ENCODE measurements at places on chromosomes 1 and 21. TPM values are rescaled to one million over a fixed set of nuclear protein-coding genes. Genes with fewer than 3 reads are reported as not detected.

- DNase-seq, result no peak
Measured at GRCh38 chr21:23718446-23719285, 1888.6 kb downstream of the MRPL39 start.

DNA sequence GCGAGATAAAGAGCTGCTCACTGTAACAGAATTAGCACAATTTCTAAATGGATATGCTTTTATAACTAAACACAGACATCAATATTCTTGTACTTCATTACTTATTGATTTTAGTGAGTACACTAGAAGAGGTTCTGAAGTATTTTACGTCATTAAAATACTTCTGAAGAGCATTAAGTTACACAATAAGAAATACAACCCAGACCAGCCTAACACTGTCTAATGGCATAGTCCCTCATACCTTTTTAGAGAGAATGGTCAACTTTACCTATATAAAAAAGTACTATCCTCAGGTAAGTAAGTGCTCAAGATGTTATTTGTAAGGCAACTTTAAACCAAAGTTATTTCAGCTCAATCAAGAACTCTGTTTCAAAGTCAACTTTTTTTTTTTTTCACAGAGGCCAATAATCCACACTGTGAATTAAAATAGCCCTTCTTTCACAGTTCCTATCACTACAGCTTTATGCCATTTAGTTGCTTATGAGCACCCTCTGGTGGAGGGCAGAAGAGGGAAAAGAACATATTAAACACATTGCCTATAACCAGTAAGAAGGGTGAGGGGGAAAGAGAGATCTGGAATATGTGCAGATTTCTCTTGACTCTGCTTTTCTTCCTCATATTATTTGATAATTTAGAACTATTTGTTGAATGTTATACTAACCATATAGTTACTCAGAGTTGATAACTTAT is 182.1 kb upstream of the DMRTA2 start:
- no peak for DNase-seq

GRCh38 chr1:59706303-59706599 is 108.5 kb upstream of the HOOK1 start:
- no peak for DNase-seq

- no peak for DNase-seq
Measured at GRCh38 chr21:32377991-32378390, 14.8 kb downstream of the URB1 start.

DNA sequence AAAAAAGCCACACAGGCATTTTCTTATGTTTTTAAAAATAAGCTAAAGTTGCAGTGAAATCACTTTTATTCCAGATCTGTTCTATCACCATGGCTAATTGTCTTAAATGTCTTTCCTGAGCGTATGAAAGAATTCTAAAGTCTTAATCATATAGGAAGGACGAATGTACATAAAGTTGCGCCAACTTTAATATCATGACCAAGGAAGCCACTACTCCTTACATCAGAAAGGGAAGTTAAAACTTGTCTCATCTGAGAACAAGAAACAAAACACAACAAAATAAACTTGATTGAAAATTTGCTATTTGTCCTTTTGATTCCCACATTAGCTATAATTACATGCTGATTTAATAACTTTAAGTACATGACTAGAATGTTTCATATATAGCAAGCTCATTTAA is 26.5 kb downstream of the CNIH4 start:
- DNase-seq, result no peak

DNA sequence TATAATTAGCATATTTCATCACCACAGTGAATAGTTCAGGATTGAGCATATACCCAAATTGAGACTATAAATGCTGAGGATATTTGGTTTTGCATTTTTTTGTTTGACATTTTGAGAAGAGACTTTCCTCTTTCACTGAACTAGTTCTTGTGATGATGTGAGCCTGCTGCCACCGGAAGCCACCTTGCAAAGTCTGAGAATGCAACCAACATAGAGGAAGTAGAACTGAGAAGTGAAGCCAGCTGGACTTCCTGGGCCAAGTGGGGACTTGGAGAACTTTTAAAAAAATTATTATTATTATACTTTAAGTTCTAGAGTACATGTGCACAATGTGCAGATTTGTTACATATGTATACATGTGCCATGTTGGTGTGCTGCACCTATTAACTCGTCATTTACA is 102.3 kb downstream of the RPE65 start:
- no peak for DNase-seq

GRCh38 chr1:41955461-41956159 is 36.9 kb upstream of the HIVEP3 start:
- DNase-seq, result peak; percentile 17

DNA sequence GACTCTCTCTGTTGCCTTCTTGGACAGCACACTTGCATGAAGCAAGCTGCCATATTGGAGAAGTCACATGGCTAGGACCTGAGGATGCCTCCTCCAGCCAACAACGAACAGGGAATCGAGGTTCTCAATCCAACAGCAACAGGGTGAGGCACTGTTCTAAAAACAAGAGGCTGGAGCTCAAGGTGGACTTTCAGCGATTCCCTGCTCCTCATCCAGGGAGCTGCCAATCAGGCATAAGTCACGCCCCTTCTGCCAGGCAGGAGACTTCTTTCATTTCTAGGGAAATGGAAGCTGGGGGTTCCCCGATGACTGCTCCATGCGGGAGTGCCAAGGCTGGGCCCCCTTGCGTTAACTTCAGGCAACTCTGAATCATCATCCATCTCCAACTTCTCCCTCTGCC is 22.7 kb upstream of the IFNAR1 start:
- DNase-seq, result no peak

- DNase-seq, result no peak
Measured at GRCh38 chr1:242178924-242179708, 180.2 kb upstream of the MAP1LC3C start.

- DNase-seq, result no peak
Measured at GRCh38 chr1:21631944-21632887, 36.9 kb downstream of the RAP1GAP start.

- DNase-seq, result no peak
Measured at GRCh38 chr1:21175324-21175669, 1.4 kb downstream of the EIF4G3 start.

- DNase-seq, result no peak
Measured at GRCh38 chr1:26254404-26254803, 20.4 kb downstream of the CEP85 start.

DNA sequence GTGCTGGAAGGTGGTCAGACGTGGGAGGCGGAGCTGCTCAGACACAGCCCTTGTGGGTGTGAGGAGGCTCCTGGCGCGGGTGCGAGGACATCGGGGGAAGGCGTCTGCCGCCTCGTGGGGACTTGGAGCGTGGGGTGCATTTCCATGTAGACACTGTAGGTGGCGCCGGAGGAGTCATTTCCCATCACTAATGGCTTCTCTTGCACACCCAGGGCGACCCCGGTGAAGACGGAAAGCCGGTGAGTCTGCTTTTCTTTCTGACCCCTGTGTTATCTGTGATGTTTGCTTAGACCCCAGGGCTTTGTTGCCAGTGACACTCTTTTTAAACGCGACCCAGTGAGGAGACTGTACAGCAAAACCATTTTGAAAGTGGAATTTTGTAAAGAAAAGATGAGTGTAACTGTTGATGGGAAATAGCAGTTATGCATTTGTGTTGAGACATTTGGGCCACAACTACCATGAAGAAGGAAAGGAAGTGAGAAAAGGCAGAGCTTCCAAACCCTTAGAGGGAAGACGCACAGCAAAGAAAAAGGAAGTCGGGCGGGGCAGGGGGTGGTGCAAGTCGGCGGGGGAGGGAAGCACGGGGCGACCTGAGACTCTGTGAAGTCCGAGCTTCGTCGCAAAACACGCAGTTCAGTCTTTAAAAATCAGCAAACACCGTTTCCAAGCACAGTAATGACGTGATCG is 64.0 kb downstream of the SLC19A1 start:
- peak; percentile 57 for DNase-seq

DNA sequence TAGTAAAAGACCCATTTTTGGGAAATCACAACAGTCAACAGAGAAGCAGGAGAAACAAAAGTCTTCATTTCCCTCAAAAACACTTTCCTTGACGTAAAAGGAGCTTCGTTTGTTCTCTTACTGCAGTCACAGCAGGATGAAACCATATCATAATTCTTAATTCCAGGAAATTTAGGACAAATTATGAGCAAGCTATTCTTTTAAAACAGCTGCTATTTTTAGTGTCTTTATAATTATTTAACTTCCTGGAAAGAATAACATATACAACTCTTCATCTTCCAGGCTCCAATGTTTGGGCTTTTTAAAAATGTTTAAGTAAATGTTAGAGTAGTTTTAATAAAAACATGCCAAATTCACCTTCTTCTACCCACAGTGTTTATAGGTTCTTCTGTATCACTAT is 563.5 kb downstream of the LTN1 start:
- no peak for DNase-seq

GRCh38 chr1:3469104-3469848 is 14.8 kb downstream of the ARHGEF16 start:
- DNase-seq, result no peak

FNDC5 gene
- 44.6 TPM for polyA plus RNA-seq

SLC26A9 gene
- polyA plus RNA-seq, result 0.20 TPM

SPRR5 gene
- not detected for polyA plus RNA-seq

LENEP gene
- polyA plus RNA-seq, result 0.93 TPM

HAO2 gene
- polyA plus RNA-seq, result 80.5 TPM

IQGAP3 gene
- polyA plus RNA-seq, result 22.8 TPM

CYP4A22 gene
- 8.2 TPM for polyA plus RNA-seq

PEF1 gene
- polyA plus RNA-seq, result 69.0 TPM

LCE6A gene
- not detected for polyA plus RNA-seq

SRGAP2C gene
- polyA plus RNA-seq, result 21.5 TPM

CSF3R gene
- polyA plus RNA-seq, result 5.2 TPM

NUP210L gene
- 0.17 TPM for polyA plus RNA-seq

Measured in left kidney (tissue), 8 donors.